ENCODE measurements at places on chromosomes 4 and X.

- DNase-seq = no peak
Measured at GRCh38 chrX:74408304-74408703, 13.0 kb upstream of the SLC16A2 start.

DNA sequence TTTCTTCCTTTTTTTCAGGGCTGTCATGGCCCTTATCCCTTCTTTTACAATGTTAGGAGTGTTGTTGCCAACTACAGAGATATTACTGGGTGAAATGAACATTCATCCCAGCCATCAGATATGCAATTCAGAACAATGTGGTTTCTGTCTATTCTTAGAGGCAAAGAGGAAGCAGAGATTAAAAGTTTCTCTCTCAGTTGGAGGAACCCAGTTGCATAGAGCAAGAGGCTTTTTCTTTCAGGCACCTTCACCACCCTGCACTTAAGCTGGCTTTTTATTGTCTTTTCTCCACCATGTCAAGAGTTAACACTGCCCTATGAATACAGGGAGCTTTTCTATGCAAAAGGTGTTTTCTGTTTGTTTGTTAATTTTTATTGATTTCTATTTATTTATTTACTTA lies 1559.6 kb upstream of the IGFBP7 start:
- no peak for DNase-seq

DNA sequence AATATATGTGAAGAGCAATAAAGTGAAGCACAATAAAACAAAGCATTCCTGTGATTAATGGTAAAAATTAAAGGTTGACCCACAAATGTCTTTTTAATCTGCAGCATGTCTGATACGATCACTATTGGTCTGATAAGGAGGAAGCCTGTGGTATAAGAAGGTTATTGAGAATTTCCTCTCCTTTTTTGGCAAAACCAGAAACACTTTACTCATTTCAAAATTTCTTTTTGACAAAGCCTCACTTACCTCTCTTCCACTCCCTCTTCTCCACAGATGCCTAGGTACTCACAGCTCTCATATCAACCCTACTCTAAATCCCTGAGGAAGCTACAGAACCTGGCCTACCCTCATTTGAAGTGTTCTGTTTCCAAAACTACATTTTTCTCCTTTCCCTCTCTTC lies 56.1 kb downstream of the TSPAN5 start:
- DNase-seq = no peak

- DNase-seq = peak; percentile 68
Measured at GRCh38 chrX:1657367-1658070, 42.7 kb downstream of the ASMT start.

DNA sequence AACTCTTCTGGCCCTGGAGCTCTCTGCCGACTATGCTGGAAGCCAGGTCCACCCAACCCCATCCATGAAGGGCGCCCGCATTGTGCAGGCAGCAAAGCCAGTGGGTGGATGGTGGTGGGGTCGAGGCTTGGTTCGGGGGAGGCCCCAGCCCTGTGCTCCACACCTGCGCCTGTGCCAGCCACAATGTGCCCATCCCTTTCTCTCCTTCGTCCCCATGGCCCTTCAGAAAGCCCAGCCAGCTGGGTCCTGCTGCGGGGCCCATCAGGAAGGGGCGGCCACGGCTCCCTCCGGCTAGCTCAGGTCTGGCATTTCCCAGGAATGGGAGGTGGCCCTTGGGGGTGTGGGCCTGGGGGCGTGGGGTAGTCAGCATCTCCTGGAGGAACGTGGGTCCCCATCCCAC lies 91.6 kb downstream of the HMX1 start:
- DNase-seq = no peak

DNA sequence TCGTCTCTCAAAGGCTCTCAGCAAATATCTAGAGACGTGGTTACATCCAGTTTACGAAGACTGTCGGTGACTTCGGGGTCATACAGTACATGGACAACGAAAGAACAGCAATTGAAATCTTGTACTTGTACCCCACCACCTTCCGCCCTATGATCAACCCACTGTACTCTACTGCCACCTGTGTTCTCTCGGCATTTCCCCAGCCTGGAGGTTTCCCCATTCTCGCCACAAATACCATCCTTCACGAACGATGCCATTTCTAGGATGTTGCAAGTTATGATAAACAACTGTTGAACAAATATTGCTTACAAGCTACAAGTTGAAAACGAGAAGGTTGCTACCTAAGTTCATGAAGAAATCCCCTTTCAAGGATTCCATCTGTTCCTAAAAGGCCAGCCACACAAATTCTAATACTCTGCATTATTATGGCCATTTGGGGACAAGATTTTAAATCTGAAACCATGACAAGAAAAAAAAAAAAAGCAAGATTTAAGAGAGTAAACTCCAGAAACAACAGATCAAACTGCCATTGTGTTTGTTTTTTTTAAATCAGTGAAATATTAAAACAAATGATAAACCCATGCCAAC lies 1.6 kb downstream of the APBB2 start:
- DNase-seq = peak; percentile 30

GRCh38 chr4:101306764-101307615 lies 40.3 kb downstream of the PPP3CA start:
- DNase-seq = no peak

DNA sequence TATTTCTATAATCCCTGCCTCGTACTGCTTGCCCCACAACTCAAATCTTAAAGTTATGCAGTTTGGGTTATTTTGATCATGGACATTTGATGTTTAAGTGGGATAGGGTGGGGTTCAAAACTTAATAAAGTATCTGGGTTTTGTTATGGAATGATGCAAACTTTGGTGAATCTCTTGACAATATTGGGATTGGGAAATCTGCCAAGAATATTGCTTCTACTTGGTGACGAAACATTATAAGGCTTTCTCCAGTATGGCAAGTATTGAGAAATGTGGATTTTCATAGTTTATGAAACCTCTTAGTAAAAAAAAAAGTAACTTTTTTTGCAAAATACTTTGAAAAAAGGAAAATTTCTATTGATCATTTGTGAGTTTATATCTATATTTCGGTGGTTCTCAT lies 130.8 kb upstream of the SFRP2 start:
- no peak for DNase-seq

DNA sequence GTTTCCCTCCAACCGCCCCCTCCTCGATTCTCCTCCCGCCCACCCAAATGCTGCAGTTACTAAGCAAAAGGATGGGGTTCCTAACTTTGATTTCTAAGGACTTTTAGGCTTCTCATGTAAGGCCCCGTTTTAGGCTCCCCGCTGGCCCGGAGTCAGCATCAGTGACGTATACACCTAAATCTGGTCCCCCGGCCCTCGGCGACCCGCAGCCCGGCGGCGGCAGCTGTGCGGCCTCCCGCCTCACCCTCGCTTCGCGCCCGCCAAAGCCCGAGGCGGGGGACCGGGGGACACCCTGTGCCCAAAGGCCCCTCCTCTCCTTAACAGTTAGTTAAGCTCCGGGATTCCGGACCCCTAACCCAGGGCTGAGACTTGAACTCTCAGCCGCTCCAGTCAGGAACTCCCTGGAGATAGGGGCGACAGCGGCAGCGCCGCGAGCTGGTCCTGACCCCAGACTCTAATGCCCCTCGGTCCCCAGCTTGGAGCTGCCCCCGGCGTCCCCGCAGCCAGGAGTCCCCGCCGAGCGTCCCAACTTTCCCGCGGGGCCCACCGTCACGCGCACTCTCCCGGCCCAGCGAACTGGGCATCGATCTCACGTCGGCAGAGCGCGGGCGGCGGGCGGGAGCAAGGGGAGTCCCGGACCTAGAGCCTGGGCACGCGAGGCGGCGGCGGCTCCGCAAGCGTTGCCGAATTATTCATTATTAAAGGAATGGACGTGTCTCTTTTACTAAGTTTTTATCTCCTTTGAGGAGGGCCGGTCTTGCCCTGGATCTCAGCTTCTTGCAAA lies 1.5 kb upstream of the NR3C2 start:
- DNase-seq = no peak

DNA sequence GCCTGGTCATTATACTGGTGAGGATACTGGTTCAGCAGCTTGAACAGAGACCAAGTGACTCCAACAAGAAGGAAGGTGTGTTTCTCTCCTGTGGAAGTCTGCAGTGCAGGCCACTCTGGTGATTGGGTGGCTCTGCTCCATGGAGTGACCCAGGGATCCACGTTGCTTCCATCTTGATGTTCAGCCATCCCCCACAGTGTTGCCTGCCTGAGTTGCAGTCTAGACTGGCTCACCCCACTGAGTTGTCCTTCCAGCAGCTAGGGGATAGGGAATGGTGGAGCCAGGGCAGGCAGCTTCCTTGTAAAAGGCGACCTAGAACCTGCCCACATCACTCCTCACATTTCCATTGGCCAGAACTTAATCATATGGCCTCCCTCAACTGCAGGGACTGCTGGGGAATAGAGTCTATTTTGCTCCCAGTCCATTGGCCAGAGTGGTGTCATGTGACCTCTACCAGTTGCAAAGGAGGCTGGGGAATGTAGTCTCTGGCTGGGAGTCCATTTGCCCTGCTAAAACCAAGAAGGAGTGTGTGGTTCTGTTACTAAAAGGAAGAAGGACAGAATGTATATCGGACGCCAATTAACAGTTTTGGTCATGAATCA lies 8.0 kb downstream of the MAN2B2 start:
- peak; percentile 42 for DNase-seq

DNA sequence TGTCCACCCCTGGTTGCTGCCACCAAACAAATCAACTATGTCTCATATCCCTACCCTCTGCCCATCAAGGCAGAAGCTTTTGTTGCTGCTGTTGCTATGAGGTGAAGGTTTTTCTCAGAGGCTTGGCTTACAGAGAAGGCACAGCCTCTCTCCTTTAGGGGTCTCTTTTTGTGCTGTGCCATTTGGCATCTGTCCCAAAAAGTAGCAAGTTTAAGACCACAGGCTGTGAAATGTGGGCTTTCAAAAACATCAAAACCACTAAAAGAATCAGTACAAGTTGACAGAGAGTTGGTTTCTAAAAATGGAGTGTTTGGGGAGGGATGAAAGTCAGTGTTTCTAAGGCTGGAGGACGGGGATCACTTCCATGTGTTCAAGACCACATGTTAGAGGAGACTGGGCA lies 634.9 kb downstream of the BCOR start:
- DNase-seq = no peak

DNA sequence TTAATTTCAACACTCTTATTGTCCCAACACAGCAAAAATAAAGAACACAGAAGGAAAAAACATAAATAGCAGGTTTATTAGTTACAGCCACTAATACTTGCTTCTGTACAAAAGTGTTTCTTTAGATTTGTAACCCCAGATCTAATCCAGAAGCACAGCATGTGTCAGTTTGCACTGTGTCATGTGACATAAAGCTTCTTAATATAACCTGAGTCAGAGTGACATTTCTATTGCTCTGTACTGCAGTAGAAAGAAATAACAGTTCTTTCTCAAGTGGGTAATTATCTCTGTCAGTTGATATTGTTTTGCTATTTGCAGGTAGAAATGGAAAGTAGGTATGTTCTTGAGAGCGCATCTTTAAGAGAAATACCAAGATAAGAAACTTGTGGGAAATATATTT lies 422.5 kb downstream of the ZIC3 start:
- no peak for DNase-seq

GRCh38 chr4:170652571-170652970 lies 562.8 kb upstream of the AADAT start:
- DNase-seq = no peak

GRCh38 chr4:61239250-61239649 lies 39.1 kb downstream of the ADGRL3 start:
- DNase-seq = no peak

DNA sequence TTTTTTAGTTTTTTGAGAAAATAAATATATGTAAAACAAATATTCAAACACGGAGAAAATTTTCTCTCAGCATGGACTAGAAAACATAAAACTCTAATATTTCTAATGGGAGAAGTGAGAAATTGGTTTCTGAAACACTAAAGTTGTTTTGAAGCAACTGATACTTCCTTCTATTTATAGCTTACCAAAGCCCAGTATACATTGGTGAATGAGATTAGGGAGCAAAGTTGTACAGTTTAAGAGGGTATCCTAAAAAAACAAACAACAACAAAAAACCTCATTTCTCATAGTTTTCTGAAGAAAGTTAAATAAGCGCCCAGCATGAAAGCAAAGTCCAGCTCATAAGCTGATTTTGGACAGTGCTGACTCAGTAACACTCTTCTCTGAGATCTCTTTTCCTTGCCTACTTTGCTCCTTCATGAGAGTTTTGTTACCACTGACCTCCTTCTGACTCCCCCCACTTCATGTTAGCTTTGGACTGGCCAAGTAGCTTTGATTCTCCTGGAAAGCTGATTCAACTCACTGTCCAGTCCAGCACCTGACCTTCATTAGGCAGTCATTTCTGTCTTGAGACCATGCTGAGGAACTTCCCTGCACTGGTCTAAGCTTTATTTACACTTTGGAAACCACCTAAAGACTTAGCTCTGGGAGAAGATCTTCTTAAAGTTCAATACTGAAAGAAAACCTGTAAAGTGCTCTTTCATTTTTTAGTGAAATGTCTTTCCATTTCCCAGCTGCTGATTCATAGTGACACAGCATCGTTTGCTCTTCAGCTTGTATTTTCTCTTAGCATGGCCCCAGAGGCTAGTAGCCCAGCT lies 21.8 kb upstream of the P2RY10 start:
- no peak for DNase-seq

DNA sequence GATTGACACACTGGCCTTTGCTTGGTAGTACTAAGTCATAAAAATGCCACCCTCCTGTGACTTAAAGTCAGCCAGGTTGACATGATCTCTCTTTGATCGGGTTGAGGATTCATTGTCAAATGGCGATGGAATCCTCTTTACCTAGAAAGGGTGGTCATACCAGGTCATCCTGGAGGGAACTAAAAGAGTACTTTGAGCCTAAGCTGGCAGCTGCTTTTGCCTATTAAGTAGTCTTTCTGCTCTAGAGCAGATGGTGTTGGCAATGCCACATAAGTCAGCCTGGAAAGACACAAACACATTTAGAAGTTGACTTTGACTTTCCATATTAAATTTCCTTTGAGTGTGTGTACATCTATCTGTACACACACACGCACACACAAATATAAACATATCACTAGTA lies 39.2 kb upstream of the C4orf54 start:
- no peak for DNase-seq

- no peak for DNase-seq
Measured at GRCh38 chr4:4659871-4660651, 118.2 kb upstream of the STX18 start.

GRCh38 chr4:176306837-176307665 lies 12.7 kb upstream of the SPCS3 start:
- no peak for DNase-seq

GRCh38 chr4:135966936-135967335 lies 1565.4 kb downstream of the PCDH18 start:
- no peak for DNase-seq

- DNase-seq = no peak
Measured at GRCh38 chr4:152114562-152114961, 353.8 kb upstream of the GATB start.

GRCh38 chrX:41594634-41595033 lies 94.1 kb upstream of the GPR34 start:
- no peak for DNase-seq
